ENCODE measurements at places on chromosomes 1 and 21.
A peak's percentile ranks its signal among the peaks of the same experiment; 100 is the strongest.

GRCh38 chr1:166597516-166597915 is 241.8 kb upstream of the POGK start:
- DNase-seq: no peak

DNA sequence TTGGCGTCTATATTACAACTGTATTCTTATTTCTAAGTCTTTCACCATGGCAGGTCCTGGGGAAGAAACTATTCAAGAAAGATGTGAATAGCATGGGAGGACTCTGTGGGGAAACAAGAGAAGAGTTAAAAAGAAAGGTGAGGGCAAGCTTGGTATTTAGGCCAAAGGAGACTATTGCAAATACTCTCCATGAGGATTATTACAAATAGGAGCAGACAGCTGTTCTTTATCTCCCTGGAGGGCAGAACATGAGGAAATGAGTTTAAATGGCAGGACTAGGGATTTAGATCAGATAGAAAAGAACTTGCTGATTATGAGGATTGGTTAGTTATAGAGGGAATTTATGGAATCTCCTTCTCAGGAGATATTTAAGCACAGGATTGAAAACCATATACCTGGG is 186.8 kb downstream of the CDC7 start:
- no peak for DNase-seq

DNA sequence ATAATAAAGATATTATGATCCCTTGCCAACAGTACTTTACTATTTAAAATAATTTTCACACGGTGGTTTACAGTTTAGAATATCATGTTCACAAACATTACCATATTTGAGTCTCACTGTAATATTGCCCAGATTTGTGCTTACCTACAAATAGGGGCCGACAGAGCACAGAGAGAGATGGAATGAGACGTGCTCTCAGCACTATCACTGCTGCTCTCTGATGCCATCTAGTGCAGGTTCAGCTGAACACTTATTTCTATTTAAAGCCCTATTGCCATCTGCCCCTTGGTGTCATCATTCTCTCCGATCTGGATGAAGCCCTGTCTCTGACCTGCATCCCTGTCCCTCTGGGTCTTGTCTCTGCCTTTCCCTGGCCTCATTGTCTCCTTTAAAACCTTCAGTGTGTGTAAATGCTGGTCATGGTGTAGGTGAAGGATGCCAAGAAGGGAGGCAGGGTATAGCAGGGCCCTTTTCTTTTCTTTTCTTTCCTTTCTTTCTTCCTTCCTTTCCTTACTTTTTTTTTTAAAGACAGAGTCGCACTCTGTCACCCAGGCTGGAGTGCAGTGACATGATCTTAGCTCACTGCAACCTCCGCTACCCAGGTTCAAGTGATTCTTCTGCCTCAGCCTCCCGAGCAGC is 6.9 kb upstream of the GPATCH4 start:
- no peak for DNase-seq

DNA sequence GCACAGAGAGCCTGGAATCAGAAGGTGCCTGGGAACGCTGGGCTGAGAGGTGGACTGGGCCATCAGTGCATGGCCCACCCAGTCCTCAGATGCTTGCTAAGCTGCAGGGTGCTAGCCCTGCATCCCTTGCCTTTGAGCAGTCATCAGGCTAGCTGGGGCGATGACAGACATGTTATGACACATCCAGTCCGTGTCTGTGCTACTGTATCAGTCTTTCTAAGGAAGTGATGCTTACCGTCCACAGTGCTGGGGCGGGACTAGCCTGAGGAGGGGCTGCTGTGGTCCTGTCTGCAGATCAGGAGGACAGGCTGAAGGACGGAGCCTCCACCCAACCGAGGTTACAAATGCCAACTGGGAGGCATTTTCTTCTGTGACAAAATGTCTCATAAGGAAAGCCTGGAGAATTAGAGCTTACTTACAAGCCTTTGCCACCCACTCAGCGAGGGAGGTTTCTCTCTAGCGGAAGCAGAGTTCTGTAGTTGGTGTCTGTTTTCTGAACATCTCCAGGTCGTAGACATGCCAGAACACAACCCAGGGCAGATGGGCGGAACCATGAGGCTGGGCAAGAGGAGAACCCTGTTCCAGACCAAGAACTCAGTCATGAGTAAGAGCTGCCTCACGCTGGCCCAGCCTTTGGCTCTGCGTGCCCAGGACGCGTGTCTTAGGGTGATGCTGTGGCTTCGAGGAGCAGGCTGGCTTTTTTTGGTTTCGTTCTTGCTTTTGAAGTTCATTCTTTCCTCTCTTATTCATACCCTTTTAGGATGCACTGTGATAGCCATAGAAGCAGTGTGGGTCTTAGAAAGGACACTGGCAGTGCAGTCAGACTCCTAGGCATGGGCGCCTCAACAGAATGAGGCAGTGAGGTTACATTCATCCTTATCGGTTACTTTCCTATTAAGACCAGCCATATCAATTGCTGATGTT is 14.3 kb downstream of the SLFNL1 start:
- DNase-seq: no peak

DNA sequence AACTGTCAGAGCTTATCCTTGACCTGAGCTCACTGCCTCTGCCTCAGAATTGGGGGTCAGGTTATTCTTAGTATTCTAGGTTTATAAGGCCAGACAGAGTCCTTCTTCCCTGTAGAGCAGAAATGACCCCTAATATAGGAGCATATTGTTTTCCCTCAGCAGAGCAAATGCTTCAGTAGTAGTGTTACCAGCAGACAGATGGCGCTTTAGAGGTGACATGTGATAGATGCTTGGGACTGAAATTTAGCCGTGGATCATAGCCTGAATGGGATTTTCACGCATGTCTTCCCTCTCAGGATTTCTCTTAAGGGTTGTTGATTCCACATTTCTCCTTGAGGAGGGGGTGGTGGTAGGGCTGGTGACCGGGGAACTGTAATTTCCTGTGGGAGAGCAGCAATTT is 24.5 kb downstream of the ADARB1 start:
- no peak for DNase-seq

DNA sequence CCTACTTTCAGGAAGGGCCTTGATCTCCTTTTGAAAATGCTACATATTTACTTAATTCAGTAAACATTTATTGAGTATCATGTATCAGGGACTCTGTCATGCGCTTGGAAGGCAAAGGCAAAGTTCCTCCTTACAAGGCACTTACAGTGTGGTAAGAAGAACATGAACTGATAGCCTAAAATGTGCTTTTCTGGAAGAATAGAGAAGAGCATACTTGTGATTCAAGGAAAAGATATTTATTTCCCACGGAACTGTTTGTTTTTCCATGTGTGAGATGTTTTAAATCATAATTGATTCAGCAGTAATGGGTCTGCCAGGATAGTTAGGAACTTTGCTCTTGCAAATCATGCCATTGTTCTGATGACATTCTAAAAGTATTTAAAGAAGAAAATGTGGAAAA is 110.1 kb upstream of the ZNHIT6 start:
- no peak for DNase-seq

- DNase-seq: no peak
Observed at GRCh38 chr1:240004086-240004749, 87.5 kb upstream of the FMN2 start.

DNA sequence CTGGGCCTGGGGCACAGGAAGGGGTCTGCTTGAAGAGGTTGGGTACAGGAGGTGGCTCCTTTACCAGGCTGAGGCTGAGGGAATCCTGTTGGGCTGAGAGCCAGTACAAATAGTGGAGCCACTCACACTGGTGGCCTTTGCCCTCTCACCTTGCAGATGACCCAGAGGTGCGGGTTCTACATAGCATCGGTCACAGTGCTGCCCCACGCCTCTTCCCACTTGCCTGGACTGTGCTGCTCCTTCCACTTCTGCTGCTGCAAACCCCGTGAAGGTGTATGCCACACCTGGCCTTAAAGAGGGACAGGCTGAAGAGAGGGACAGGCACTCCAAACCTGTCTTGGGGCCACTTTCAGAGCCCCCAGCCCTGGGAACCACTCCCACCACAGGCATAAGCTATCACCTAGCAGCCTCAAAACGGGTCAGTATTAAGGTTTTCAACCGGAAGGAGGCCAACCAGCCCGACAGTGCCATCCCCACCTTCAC is 1.8 kb upstream of the SLC50A1 start:
- no peak for DNase-seq

- no peak for DNase-seq
Observed at GRCh38 chr1:187415065-187415464, 586.3 kb downstream of the PLA2G4A start.

- peak; percentile 28 for DNase-seq
Observed at GRCh38 chr1:1435911-1436629, 580 bp downstream of the VWA1 start.

DNA sequence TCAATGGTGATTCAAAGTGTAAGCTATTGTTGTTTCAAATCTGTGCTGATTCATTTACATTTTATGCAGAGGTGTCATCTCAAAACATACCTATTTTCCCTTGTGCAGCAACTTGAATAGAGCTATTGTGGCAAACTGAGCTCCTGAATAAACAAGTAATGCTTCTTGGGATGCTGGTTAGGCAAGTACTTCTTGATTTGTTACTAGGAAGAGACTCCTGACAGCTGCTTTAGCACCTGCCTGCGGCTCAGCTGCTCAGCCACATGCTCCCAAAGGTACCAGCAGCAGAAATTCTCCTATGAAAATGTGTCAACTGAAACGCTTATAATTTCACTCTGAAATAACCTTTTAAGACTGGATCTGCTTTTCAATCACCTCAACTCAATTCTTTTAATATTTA is 352.3 kb downstream of the RYR2 start:
- DNase-seq: no peak

DNA sequence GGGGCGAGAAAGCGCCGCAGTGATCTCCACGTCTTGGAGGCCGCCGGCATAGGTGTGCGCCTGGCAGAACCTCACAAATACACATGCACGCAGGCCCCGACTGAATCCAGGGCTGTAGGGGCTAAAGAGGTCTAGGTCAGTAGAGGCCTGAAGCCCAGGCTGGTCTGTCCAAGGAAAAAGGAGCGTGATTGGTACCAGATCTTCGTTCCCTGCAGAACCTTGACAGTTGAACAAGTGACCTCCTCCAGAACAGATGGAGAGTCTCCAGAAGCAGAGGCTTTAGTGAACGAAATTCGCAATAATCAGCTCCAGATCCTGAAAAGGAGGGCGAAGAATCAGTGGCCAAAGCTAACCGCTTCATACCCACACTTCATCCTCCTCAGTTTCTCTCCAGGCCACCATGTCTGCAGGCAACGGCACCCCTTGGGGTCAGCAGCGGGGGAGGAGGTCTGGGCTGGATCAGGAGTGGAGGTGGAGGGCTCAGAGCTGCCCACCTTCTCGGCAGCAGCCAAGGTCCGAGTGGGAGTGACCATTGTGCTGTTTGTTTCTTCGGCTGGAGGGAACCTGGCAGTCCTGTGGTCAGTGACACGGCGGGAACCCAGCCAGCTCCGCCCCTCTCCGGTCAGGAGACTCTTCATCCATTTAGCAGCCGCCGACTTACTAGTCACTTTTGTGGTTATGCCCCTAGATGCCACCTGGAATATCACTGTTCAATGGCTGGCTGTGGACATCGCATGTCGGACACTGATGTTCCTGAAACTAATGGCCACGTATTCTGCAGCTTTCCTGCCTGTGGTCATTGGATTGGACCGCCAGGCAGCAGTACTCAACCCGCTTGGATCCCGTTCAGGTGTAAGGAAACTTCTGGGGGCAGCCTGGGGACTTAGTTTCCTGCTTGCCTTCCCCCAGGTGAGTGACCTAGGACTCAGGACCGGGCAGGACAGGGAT is 749 bp upstream of the PEX11B start:
- peak; percentile 76 for DNase-seq

DNA sequence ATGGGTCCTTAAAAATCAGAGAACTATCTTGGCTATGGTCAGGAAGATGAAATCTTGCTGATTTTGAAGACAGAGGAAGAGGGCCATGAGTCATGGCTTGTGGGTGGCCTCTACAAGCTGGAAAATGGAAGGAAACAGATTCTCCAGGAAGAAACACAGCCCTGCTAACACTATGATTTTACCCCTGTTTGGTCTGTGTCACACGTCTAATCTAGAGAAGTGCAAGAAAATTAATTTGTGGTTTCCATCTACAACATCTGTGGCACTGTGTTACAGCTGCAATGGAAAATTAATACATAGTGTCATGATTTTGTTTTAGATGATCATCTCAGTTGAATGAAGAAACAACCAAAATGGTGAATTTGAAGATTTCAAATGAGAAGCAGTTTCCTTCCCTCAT is 288.7 kb upstream of the NRIP1 start:
- DNase-seq: no peak
